ENCODE measurements at places on chromosomes 5 and 9.

DNA sequence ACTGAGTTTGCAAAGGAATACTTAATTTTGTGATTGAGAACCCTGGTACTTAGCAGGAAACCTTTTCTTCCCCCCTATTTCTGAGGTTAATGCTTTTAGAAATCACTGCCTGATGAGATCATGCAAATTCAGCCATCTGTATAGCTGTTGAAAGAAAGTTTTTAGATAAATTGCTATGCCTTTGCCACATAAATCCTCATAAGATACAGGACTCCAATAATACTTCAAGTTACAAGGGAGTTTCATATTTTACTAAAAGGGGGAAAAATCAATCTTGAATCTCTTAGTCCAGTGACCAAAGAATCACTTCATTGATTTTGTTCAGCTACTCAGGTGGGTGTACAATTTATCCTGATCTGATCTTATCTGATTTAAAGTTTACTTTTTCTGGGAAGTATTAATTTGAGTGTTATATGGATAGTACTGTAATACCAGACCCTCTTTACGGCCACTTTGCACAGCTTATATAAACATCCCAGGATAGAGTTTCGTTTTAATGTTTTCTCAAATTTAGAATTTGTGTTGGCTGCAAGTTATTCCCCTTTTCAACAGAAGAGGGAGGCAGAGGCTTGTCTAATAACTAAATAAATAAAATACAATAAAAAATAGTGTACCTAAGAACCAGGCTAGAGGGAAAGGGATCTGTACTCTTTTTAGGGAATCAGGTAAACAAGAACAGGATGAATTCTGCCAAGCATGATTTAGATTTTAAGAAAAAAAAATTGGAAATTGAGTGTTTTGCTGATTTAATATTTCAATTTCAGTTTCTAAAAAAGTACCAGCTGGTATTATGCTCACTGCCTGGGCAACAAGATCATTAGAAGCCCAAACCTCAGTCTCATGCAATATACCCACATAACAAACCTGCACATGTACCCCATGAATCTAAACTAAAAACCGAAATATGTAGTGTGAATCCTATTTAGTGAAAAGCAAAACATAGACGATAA is 69.1 kb downstream of the PSAT1 start:
- DNase-seq: no peak

DNA sequence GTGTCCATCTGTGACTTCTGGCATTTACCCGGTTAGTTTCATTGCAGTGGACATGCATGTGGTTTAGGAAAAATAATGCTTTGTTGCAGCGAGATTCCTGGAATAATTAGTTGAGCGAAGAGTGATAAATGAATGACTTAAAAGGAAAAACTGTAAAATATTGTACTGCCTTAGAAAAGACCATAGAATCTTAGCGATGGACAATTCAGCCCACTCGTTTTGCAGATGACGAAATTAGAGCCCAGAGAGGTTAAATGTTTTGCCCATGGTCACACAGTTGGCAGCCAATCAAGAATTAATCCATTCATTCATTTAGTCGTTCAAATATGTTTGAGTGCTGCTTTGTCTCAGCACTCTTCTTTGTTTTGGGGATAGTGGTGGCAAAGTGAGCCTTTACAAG is 107.9 kb downstream of the ARHGAP26 start:
- DNase-seq: no peak

DNA sequence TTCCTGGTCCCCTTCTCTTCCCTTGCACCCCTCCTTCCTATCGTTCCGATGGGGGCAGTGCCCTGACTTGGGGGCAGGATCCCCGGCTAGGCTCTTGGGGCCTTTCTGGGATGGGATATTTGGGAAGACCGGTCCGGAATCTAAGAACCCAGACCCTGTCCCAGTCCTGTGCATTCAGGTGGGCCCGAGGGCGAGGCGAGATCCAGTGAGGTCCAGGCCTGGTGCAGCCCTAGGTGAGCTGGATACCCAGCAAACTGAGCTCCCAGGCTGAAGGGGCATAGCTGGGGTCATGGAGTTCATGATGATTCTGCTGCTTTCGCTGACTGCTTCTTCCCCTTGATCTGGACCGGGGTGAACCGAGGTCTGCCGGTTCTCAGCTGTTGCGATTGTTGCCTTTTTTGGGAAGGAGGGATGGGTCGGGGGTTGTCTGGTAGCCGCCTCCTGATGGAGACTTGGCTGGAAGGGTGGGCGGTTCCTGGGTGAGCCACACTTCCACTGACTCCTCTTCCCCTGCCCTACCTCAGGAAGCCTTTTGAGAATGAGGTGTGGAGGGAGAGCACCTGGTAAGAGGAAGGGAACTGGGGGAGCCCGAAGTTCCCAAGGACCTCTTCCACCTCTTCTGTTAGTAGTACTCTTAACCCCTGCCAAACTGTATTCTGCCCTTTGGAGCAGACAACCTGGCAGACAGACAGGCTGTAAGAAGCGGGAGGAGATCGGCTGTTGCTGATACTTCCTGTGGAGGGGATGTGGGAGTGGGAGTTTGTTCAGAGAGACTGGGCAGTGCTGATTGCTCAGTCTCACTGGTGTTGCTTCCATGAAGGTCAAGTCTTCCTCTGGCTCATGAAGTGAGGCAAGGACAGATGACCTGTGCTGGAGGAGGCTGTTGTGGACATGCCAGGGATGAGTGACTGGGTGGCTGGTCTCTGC is 1.0 kb downstream of the LRRC8A start:
- peak; percentile 33 for DNase-seq

- DNase-seq: peak; percentile 51
Observed at GRCh38 chr9:123339666-123340510, 16.1 kb upstream of the CRB2 start.

GRCh38 chr5:37668524-37669047 is 171.3 kb downstream of the GDNF start:
- DNase-seq: no peak
